ENCODE measurements at places on chromosomes 13 and 19.

- DNase-seq, result no peak
Measured at GRCh38 chr13:34129436-34129835, 311.5 kb downstream of the RFC3 start.

GRCh38 chr19:46209051-46209450, 20.5 kb upstream of the IGFL1 start:
- no peak for DNase-seq

DNA sequence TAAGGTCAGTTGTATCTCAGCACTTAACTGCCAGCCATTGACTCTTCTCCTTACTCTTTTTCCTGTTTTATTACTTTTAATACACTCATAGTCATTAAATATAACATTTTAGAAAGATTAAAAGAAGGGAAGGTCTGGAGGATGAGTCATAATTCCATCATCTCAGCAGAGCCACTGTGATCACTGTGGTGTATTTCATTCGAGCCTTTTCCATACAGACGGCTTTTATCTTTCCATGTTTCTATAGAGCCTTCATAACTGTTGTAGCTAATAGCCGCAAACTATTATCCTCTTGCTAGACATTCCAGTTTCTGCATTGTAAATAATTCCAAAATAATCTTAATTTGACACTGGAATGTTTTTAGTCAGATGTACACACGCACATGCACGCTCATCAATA, 4.7 kb upstream of the FLT1 start:
- DNase-seq, result no peak

DNA sequence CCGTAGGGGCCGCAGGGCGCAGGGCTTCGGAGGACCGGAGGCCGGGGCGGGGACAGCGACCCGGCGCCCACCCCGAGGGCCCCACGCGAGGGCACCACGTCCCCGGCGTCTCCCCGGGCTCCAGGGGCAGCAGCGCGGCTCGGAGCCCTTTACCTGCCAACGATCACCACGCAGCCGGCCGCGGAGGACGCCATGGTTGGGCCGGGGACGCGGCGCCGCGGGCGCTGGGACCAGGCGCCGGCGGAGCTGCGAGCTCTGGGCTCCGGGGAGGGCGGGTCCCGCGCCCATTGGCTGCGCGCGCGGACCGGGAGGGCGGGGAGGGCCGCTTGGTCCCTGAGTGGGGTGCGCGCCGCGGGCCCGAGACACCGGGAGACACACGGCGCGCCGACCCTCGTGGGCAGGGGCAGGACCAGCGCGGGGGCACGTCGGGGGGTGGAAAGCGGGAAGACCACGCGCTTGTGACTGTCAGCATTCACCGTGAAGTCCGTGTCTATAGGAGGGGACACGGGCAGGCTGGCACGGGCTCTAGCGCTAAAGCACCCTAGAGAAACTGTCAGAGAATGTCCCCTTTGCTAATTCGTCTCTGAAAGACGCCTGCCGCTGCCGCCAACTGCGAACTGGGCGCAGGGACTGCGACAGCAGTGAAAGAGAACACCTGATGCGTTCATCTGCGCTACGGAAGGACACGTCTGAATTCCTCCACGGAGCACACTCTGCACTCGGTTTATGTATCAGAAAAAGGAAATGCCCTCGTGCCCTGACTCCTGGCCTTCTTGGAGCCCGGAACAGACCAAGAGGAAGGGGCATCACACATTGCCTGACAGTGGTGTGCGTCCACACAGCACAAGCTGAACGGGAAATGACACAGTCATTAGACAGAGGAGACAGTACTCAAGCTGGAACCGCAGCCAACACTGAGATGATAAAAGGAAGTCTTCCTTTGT, at the start of gene CRYL1:
Gene CRYL1, minus strand, starts transcription at position 257 of the 944 bp plus-strand sequence. Its CDS starts 63 bp downstream, at position 194.
- peak; percentile 71 for DNase-seq

DNA sequence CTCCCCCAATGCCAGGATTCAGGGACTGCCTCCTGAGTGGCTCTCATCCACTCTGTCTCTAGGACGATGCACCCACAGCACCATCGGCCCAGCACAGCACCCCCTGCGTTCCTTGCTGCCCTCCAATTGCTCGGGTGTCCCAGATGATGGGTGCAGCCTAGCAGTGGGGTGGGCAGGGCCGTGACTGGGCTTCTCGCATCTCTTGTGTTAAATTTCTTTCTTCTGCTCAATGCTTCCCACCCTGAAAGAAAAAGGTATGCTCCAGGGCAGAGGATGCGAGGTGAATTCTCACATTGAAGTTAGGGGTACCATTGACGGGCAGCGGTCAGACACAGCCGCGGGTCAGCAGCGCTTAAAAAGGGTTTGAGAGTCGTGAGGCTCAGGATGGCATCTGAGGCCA, 232.4 kb upstream of the SGCG start:
- DNase-seq, result no peak

DNA sequence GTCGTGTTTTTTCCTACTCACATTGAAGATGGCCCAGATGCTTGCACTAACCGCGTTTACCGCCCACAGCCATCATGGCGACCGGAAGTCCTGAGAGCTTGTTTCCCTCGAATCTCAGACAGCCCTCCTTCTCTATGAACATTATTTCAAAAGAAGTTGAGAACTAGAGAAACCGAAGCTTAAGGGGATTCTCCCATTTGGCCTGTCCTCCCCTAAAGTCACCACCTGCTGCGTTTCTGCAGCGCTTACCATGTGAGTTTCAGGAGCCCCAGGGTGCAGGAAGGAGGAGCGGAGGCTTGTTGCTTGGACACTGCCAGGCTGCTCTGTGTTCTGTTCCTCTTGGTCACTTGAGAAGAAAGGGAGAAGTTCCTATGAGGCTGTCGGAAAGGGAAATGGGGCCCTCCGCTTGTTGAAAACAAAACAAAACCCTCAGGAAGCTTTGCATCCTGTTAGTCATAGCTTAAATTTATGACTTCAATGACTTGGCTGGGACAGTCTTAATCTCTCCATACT, 6.2 kb downstream of the CARD8 start:
- DNase-seq, result no peak

GRCh38 chr13:30868799-30869470, 37.1 kb upstream of the MEDAG start:
- no peak for DNase-seq

- peak; percentile 25 for DNase-seq
Measured at GRCh38 chr19:39996218-39996810, 546 bp upstream of the ZNF546 start.

- peak; percentile 33 for DNase-seq
Measured at GRCh38 chr19:7533281-7533885, 2.1 kb upstream of the PNPLA6 start.

- DNase-seq, result no peak
Measured at GRCh38 chr13:49840266-49840665, 47.8 kb upstream of the KPNA3 start.

DNA sequence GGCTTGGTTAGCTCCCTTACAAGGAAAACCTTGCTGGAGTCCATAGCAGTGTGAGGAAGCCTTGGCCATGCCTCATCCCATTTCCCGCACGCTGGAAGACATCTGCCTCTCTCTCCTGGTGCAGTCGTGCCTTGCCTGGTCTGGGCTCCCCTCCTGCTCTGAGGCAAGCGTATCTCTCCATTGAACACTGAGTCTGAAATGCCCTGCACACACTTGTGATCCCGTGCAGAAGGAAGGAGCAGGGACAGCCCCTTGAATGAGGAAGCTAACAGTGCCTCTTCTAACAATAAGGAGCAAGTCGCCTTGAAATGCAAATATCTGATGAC, 407 bp upstream of the ZNF440 start:
- no peak for DNase-seq

DNA sequence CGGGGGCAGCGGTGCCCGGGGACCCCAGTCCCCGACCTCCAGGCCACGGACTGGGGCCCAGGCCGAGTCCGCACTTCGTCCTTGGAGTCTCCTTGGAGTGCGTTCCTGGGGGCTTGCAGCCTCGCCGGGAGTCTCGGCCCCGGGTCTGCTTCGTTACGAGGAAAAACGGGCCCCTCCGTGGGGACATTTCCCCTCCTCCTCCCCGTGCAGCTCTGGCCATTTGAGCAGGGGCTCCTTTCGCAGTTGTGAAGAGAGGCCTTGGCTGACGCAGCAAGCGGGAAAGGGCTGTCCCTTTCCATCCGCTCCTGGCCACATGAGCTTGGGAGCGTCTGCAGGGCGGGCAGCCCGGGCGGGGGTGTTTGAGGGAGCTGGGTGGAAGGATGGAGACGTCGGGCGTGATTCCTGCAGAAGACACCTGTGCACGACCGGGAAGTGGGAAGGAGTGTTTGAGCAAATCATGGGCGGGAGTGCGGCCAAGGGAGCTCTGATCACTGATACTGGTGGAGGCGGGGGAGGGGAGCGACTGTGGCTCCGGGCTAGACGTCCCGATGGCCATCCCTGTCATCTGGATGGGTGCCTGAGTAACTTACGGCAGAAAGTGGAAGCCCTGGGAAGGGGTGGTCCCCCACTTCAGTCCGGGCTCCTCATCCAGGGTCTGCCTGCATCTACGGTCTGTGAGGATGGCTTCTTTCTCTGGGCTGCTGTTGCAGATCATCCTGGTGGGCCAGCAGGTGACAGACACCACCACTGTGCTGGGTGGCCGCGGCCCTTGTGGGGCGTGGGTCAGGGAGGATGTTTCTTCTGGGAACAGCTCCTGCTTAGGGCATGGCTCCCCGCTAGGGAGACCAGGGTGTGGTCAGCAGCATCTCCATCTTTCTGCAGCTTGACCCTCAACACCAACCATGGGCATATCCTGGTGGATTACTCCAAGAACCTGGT, 736 bp downstream of the GPI start:
- peak; percentile 28 for DNase-seq

GRCh38 chr19:40646743-40647254, 43.7 kb downstream of the NUMBL start:
- no peak for DNase-seq

DNA sequence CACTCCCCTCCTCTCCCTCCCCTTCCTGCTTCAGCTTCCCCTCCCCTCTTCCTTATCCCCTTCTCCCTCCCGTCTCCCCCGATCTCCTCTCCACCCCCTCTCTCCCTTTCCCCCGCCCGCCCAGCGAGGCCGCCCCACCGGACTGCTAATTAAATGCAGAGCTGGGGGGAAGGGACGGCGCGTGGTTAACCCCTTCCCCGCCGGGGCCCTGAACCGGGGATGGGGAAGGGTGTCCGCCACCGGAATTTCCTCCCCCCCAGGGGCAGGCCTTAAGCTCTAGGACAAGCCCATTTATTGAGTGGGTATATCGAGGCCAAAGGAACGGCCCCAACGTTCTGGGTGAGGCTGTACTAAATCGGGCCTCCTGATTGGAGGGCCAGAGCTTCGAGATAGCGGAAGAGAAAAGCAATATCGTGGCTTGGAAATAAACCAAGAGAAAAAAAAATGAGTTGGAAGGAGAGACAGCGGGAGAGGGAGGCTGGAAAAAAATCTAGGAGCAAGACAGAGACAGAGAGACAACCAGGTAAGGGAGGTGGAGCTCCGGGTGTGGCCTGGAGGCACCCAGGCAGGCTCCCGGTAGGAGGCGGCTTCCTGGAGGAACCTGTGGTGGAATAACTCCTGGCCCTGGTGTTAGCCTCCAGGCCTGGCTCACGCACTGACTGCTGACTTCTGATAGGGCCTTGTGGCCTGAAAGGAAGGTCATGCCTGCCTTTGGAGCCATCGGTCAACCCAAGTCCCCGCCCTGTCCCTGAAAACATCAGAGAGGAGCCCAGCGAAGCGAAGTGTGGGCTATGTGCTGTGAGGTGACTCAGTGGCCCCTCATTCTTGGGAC, 11.6 kb upstream of the JUND start:
- DNase-seq, result peak; percentile 58

DNA sequence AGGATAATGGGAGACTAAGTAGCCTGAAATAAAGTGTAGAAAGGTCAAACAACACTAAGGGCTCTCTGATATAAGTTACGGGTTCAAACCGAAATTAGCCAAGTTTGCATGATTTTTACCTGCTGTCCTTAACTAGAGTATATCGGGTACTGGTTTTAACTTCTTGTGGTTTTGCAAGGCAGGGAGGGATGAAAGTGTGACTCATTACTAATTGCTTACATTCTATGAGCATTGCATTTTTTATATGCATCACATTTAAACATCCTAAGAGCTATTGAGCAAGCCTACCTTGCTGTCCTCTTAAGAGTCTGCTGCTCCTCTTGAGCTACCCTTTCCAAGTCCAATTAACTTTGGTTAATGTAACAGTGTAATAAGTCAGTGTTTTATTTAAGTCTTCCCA, 415.4 kb downstream of the SLITRK5 start:
- no peak for DNase-seq

GRCh38 chr13:36293497-36293896, 4.1 kb downstream of the CCDC169 start:
- no peak for DNase-seq

DNA sequence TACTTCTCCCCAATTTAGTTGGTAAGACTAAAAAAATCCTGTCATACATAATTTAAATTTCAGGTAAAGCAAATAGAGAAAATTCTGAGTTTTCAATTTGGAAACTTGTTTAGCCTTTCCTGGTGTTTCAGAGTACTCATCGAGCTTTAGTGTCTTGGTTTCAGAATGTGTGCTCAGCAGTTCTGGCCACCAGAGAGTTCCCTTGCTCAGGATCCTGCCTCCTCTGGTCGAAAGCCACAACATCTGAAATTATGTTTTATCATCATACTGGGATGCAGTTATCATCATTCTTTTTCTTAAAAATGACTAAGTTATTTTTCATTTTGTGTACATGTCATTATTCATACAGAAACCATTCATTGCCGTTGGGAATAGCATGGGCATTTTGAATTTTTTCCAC, 263.2 kb upstream of the SPRY2 start:
- DNase-seq, result no peak

DNA sequence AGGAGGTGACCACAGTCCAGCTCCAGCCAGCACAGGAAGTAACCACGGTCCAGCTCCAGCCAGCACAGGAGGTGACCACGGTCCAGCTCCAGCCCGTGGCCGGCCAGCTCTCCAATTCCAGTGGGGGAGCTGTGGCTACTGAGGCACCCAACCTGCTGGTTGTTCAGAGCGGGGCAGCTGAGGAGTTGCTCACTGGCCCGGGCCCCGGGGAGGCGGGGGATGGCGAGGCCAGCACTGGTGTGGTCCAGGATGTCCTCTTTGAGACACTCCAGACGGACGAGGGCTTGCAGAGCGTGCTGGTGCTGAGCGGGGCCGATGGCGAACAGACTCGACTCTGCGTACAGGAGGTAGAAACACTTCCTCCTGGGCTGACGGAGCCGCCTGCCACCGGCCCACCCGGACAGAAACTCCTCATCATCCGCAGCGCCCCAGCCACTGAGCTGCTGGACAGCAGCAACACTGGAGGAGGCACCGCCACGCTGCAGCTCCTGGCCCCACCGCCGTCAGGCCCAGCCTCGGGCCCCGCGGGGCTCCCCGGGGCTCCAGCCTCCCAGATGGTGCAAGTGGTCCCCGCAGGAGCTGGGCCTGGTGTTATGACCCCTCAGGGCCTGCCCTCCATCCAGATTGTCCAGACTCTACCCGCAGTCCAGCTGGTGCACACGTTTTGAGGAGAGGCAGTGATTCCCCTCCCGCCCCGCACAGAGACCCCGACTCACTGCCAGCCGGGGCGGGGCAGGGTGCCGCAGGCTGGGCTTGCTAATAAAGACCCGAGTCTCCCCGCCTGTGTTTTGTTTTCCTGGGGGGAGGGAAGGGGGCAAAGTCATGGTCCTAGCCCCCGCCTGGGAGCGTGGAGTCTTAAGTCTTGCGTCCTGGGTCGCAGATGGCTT, 1.0 kb upstream of the NAT14 start:
- DNase-seq, result no peak
